ENCODE measurements at places on chromosomes 4 and X.

DNA sequence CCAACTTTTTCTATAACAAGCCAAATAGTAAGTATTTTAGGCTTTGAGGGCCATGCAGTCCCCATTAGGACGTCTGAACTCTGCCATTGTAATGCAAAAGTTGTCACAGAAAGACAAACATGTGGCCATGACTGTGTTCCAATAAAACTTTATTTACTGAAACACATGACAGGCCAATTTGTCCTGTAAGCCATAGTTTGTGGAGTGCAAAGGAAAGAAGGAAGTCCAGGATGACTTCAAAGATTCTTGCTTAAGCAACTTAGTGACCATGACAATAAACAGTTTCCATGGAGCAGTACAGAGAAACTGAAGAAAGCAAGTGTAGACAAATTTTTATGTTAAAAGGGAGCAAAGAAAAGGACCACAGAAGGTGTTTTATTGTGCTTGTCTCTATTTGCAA, 35.0 kb upstream of the MYOZ2 start:
- no peak for DNase-seq

GRCh38 chr4:176753049-176753448, 39.7 kb downstream of the VEGFC start:
- no peak for DNase-seq

- no peak for DNase-seq
Observed at GRCh38 chr4:113773014-113773413, 11.5 kb upstream of the CAMK2D start.

- DNase-seq, result no peak
Observed at GRCh38 chrX:139724626-139725025, 16.7 kb upstream of the MCF2 start.

GRCh38 chr4:137124278-137124932, 407.9 kb downstream of the PCDH18 start:
- no peak for DNase-seq

- DNase-seq, result no peak
Observed at GRCh38 chr4:169089004-169089403, 78.9 kb upstream of the CBR4 start.

- DNase-seq, result no peak
Observed at GRCh38 chr4:147332091-147332490, 148.8 kb upstream of the EDNRA start.

GRCh38 chr4:44978020-44978419, 251.7 kb upstream of the GNPDA2 start:
- no peak for DNase-seq

DNA sequence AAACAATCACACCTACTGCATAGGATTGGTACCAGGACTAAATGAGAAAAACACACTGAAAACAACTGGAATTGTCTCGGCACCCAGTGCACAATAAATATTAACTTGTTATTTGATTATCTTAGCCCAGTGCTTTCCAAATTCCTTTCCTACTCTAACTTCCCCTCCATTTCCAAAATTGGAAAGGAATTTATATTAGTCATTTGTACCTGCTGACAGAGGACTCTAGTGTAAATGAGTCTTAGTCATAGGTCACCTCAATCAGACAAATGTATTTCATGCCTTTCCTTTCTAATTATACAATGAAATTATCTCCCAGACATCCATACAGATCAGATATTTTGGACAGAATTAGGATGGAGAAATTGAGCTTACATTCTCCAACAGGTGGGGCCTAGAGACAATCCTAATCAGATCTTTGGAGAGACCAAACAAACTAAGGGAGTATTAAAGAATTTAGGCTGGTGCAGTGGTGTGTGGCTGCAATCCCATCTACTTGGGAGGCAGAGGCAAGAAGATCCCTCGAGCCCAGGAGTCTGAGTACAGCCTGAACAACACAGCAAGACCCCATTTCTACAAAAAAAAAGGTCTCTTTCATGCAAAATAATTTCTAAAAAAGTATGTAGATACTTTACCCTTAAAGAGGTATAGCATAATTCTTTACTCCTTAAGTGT, 10.1 kb downstream of the SH3D19 start:
- no peak for DNase-seq

DNA sequence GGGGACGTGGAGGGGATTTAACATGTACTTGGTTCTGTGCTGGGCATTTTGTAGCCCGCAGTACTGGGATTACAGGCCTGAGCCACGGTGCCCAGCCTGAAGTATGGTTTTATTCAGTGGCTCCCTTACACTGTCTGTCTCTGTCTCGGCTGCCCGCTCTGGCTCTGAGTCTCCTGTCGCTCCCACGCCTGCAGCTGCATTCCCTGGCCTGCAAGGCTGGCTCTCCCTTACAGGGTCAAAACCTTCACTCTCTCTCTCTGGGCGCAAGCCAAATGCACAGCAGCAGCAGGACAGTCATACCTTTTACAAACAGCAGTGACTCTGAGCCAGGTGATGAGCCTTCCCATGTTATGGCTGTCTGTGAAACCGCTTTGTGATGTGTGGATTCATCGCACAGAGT, 72.1 kb downstream of the HTRA3 start:
- peak; percentile 62 for DNase-seq

GRCh38 chr4:178632415-178632814, 1190.2 kb upstream of the AGA start:
- DNase-seq, result no peak

DNA sequence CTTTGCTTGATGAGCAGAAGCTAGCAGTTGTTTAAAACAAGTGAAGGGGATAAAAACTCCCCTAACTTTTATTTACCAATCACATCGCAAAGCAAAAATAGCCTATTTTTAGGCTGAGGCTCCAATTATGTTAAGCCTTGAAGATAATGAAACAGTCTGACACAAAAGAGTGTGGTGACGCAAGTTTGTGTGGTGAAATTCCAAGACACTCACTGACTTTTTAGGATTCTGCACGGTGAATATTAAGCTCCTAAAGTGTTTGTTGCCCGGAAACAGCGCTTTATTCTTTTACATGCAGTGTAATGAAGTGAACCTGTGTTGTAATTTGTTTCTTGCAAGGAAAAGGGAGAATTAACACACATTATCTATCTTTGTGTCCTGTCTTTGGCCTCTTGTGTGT, 74.8 kb downstream of the POLA1 start:
- DNase-seq, result no peak

GRCh38 chr4:7399440-7400234, 35.1 kb downstream of the PSAPL1 start:
- DNase-seq, result peak; percentile 10

DNA sequence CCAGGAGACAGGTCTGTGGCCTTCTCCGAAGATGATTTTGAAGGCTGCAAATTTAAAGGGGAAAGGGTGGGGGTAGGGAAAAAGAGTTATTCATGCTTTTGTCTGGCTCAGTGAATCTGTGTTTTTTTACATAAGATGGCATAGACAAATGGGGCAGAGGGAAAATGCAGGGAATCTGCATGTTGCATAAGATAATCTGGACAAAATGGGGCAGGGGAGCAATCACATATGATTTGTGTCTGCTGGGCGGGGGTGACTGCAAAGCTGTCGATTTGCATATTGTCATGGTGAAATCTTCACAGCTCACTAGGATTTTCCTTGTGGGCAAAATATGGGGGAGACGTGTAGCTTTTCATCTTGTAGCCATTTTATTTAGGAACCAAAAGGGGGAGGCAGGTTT, 29.4 kb upstream of the GYG2 start:
- DNase-seq, result no peak

- DNase-seq, result no peak
Observed at GRCh38 chr4:13484749-13485221, 645 bp upstream of the RAB28 start.

GRCh38 chr4:159416073-159416472, 313.2 kb downstream of the RAPGEF2 start:
- DNase-seq, result no peak

DNA sequence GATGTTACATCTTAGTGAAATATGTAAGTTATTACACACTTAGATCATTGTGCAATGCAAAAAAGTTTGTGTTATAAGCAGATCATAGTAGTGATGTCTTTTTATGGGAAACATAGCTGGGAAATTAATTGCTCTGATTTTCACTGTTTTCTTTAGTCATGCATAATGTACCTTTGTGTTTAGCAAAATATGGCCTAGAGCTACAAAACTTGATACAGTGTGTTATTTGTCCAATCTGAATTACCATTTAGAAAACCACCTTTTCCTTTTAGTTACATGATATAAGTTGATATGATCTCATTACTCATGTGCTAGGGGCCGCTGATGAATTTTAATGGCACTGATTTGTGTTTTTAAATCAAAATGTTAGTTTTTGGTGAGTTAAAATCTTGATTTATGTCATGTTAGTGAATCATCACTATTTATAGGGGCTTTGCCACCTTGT, 2.0 kb downstream of the BMPR1B start:
- no peak for DNase-seq

GRCh38 chr4:175297965-175298565, 379.9 kb downstream of the ADAM29 start:
- no peak for DNase-seq

DNA sequence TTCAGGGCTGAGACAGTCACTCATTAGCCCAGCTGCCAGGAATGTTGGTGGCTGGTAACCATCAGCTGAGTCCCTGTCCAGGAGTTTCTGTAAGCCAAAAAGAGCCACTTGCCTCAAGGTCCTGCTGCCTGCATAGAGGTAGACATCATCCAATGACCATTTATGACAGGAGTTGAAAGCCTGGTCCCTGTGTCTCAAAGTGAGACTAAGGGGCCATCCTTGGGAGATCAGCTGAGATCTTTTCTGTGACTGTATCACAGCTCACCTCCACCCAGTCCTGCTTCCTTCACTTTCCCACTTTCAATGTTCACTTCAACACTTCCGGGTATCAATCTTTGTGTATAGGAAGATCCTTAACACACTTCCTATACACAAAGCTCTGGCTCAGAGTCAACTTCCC, 28.4 kb upstream of the MAOA start:
- DNase-seq, result no peak

DNA sequence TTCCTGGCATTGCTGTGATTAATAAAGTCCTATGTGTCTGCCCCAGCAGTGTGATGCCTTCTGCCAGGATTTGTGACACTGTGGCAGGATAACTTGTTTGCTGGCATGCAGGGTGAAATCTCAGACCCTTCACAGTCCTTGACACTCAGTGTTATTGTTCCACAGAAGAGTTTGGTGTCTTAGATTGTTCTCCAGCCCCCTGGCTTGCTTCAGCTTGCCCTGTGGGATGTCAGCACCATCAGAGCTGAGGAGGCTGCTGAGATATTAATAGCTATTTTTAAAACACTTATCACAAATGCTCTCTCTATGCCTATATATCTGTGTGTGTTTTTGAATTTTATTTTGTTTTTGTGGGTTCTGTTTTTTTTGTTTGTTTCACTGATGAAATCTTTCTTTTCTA, 136.9 kb downstream of the TSPAN5 start:
- DNase-seq, result no peak

GRCh38 chr4:78186597-78187543, 129.7 kb downstream of the FRAS1 start:
- DNase-seq, result no peak

DNA sequence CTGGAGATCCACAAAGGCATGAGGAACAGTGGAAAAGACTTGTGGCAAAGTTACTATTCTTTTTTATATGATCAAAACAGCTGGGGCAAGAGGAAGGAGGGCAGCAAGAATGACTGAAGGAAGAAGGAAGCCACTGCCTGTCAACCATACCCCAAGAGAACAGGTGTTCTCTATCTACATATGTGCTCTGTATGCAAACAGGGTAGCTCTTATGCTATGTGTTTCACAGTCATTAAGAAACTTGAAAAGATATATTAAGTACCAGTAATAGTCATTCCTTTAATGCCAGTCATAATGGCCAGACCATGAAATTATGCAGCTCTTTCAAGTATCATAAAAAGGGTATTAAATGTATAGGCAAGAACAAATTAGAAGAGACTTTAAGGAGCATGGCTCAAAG, 363.9 kb downstream of the KLHL13 start:
- DNase-seq, result no peak

DNA sequence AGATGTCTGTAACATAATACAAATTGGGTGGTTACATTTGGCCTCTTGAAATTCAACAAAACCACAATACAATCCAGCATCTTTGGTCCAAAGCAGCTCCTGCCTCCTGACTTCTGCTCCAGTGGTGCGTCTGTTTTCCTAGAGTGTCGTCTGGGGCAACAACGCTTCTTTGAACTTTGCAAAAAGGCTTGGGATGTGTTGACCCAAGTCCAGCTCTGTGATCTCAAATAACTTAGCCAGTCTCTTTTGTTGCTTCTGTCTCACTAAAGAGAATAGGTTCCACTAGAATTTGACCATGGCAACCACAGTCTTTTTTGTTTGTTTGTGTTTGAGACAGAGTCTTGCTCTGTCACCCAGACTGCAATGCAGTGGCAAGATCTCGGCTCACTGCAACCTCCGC, 324.0 kb downstream of the DHRSX start:
- no peak for DNase-seq

- DNase-seq, result peak; percentile 52
Observed at GRCh38 chr4:155667222-155667567, 547 bp downstream of the GUCY1A1 start.

- no peak for DNase-seq
Observed at GRCh38 chr4:181008164-181008563, 1235.0 kb upstream of the TENM3 start.

DNA sequence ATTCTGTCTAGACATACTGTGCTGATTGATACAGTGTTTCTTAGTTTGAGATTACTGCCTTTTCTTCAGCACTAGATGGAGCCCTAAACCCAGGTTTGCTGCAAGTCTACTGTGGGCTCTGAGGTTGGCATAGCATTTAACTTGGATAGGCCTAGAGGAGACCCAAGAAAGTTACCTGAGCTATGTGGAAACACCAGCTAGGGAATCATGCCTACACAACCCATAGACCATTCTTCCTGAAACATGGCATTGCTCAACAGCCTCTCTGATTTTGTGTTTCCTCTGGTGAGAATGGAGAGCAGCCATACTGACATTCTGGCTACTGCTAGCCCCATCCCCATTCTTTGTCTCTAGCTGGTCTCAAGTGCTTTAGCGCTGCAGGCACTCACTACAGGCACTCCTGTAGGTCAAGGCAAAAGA, 287.7 kb upstream of the PCDH18 start:
- no peak for DNase-seq

DNA sequence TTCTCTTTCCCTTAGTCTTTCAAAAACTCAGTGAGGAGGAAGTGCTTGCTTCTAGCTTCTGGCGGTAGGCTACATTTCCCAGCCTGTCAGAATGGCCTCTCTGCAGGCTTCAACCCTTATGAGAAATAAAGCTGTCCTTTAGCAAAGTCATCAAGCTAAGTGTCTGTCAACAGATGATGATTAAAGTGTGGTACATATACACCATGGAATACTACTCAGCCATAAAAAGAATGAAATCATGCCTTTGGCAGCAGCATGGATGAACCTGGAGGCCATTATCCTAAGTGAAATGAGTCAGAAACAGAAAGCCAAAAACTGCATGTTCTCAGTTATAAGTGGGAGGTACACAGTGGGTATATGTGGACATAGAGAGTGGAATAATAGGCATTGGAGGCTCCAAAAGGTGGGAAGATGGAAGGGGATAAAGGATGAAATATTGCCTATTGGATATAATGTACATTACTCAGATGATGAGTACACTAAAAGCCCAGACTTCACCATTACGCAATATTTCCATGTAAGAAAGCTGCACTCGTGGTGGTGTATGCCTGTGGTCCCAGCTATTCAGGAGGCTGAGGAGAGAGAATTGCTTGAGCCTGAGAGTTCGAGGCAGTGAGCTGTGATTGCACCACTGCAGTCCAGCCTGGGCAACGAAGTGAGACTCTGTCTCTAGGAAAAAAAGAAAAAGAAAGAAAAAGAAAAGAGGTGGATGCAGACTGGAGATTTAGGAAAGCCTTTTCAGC, 7.9 kb downstream of the TRIM2 start:
- no peak for DNase-seq

Measured in left lobe of liver (tissue), 2 donors.